ENCODE measurements at places on chromosomes 7 and 10. TPM values are rescaled to one million over a fixed set of nuclear protein-coding genes. Genes with fewer than 3 reads are reported as not detected.

- no peak for DNase-seq
Observed at GRCh38 chr7:71829515-71829914, 582.6 kb downstream of the CALN1 start.

The FOXI2 gene
- polyA plus RNA-seq = not detected

- no peak for DNase-seq
Observed at GRCh38 chr10:42954766-42955492, 121.9 kb upstream of the RET start.

The TUBAL3 gene
- 0.37 TPM for polyA plus RNA-seq

GRCh38 chr10:78808736-78809367, 259.9 kb upstream of the ZMIZ1 start:
- no peak for DNase-seq

DNA sequence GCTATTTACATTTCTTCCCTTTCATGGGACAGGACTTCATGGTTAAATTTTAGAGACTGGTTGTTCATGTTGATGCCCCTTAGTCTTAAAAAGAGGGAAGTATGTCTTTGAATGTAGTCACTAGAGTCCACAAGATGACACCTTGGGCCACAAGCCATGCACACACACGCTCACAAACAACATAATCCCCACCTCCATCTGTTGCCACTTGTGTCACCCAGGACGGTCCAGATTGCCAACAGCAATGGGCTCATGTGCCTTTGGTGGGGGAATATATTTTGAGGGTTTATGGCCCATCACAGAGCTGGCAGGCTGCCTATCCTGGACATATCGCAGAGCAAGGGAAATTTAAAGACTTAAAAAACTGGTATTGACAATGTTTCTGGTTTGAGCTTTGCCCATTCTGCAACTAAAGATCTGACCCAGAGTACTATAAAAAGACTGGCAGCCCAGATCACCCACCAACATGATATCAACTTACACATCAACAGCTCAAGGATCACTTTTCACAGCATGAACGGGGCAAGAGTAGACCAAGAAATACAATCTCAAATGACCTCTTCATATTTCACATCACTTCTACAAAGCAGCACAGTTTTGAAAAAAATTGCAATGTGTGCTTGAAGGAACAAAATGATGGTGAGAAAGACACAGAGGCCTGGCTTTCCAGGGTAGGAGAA, 50.5 kb downstream of the STRA8 start:
- no peak for DNase-seq

DNA sequence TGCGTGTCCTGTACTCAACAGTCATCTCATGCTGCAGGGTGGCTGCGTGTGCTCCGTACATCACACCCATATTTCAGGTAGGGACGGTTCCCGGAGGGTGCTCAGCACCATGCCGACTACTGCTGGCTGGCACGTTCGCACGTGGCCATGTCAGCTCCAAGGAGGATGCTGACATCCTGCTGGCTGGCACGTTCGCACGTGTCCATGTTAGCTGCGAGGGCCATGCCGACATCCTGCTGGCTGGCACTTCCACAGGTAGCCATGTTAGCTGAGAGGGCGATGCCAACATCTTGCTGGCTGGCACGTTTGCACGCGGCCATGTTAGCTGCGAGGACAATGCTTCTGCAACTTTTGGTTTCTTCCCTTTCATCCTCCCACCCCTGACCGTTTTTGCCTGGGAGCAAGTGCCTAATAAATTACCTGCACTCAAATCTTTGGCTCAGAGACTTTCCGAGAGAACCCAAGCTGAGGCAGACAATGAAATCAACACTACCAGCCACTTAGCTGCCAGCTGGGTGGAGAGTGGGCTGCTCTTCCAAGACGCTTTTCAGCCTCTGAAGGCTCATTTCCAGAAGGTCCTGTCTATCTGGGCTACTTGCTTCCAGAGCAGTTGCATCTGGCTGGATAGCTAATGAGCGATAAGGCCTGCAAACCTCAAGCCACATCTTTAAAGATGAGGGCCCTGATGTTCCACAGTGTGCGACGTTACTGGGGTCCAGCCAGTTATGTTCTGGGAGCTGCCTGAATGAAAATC, 104.6 kb downstream of the WDR37 start:
- no peak for DNase-seq

The TMED4 gene
- 55.9 TPM for polyA plus RNA-seq

- DNase-seq = no peak
Observed at GRCh38 chr7:28695300-28696295, 262.5 kb downstream of the TRIL start.

DNA sequence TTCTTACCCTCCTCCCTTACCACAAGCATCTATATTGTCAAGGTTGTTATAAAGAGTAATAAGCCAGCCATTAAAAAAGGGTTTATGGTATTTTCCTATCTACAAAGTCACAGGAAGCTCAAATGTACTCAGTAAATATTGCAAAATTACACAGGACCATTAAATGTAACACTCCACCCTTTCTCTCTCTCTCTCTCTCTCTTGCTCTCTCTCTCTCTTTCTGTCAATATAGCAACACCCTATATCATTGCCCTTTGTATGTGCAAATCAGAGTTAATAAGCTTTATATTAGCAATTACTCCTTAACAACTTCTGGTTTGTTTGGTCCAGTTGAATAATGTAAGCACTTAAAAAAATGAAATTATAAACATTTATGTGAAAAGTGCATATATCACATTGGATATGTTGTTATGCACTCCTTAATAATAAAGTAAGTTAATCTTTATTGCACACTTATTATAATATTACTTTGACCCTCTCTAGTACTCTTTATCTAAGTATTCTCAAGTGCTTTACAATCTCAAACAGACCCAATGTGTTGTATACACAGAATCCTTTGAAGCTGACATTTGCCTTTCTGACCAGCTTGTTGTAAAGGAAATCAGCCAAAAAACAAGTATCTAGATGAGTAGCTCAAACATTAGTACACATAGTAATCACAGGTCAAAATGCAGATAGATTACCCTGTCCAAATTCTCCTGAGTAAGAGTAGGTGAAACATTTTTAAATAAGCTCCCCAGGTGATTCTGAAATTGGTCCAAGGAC, 93.2 kb downstream of the CFTR start:
- no peak for DNase-seq

The LLCFC1 gene
- polyA plus RNA-seq = not detected

Measured in A549 (cell line).